Right lung (tissue), 10 donors: ENCODE measurements at places on chromosomes 3 and 15. TPM values are rescaled to one million over a fixed set of nuclear protein-coding genes. Genes with fewer than 3 reads are reported as not detected.

PLA2G4E gene
- 0.06 TPM for polyA plus RNA-seq

FAM43A gene
- 18.9 TPM for polyA plus RNA-seq

PLA2G4D gene
- 0.16 TPM for polyA plus RNA-seq

DNA sequence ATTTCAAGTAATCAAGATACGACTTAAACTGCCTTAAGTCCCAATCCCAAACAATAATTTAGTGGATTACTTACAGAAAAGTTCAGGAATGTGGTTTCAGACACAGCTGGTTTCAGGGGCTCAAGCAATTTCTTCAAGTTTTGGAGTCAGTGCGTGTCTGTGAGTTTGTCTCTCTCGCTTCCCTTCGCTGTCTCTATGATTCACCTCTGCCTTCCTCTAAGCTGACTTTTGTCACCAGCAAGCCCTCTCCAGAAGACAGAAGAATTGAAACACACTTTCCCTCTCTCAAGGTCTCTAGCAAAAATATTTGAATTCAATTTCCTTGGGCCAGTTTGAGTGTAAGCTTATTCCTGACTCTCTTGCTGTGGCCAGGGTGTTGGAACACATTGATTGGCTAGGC, 392.4 kb downstream of the EDEM1 start:
- DNase-seq: no peak

GRCh38 chr3:32340611-32341365, 50.9 kb upstream of the CMTM7 start:
- no peak for DNase-seq

DNA sequence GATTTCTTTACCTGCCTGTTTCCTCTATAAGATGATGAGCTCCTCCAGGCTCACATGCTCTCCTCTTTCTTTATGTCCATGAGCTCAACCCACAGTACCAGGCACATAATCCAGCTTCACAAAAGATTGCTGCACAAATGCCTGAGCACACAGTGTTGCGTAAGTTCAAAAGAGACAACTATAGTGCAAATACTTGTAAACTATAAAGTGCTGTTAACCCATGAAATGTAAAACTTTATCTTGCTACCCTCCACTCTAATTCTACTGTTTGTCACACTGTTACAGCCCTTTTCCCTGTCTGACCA, 101.0 kb upstream of the LPP start:
- no peak for DNase-seq

- DNase-seq: no peak
Observed at GRCh38 chr3:175977968-175978752, 1119.0 kb downstream of the NAALADL2 start.

DNA sequence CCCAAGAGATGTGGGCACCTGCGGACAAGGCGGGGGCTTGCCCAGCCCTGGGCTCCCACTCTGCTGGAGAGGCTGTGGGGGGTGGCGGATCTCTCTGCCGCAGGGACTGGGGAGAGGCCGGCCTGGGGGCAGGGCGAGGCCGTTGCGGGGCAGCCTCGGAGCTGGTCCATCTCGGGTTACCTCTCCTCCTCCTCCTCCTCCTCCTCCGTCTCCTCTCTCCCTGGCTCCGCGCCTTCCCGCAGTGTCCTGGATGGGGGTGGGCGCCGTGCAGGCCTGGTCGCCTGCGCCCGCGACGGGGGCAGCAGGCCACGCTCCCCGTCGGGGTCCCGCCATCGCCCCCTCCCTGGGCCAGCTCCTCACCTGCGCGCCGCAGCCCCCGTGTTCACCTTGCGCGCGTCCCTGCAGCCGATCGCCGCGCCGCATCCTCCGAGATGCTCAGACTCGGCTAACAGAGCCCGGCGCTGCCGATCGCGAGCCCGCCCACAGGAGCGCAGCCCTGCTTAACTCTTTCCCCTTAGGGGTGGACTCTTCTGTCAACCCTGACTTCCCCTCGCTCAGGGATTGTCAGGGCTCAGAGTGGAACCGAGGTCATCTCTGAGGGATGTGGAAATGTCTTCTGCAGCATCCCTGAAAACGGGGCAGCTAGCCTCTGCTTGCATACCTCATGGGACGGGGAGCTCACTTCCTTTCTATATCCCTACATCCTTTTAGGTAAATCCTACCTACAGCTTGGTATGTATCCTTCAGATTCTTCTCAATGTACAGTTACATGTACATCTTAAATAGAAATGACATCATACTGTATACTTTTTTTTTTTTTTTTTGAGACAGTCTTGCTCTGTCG, at the start of gene PRRT3:
TSS of gene PRRT3 (minus strand) at position 447 of the 844 bp plus-strand sequence. CDS start 2,293 bp downstream, outside the sequence.
- no peak for DNase-seq

GRCh38 chr3:146271180-146271579, 20.3 kb upstream of the PLSCR4 start:
- no peak for DNase-seq

- no peak for DNase-seq
Observed at GRCh38 chr3:123055352-123055751, 11.5 kb upstream of the PDIA5 start.
